ENCODE measurements at places on chromosomes 4 and X.

DNA sequence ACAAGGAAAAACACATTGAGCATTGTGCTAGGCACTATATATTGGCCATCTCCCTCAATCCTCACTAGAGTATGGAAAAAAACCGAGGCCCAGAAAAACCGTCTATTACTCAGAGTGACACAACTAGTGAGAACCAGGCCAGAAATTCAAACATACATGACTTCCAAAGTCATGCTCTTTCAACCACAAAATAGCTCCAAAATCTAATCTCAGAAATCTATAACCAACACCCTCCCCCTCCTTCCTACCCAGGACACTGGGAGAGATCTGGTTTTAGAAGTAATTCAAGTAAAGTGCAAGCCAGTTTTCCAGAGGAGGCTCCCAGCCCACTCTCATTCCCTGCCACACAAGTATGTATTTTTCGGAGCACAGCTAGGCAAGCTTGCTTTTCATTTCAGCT, 7.6 kb downstream of the HS3ST1 start:
- no peak for DNase-seq

GRCh38 chr4:26424153-26424552, 66.1 kb downstream of the CCKAR start:
- DNase-seq: no peak

DNA sequence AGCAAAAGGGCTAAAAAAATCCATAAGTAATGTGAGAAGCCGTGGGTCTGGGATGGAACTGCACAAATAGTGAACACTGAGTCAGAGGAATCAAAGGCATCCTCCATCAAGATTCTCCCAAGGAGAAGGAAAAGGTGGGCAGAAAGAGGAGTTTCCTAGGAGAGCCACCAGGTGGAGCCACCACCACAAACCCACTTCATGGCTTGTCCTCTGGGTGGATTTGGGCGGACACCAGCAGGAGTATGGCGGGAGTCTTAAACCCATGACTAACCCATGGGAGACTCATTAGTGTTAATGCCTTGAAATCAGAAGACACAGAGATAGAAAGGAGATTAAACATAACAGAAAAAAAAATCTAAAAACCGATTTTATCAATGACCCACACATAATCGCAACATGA, 147.7 kb downstream of the SH3KBP1 start:
- peak; percentile 60 for DNase-seq

DNA sequence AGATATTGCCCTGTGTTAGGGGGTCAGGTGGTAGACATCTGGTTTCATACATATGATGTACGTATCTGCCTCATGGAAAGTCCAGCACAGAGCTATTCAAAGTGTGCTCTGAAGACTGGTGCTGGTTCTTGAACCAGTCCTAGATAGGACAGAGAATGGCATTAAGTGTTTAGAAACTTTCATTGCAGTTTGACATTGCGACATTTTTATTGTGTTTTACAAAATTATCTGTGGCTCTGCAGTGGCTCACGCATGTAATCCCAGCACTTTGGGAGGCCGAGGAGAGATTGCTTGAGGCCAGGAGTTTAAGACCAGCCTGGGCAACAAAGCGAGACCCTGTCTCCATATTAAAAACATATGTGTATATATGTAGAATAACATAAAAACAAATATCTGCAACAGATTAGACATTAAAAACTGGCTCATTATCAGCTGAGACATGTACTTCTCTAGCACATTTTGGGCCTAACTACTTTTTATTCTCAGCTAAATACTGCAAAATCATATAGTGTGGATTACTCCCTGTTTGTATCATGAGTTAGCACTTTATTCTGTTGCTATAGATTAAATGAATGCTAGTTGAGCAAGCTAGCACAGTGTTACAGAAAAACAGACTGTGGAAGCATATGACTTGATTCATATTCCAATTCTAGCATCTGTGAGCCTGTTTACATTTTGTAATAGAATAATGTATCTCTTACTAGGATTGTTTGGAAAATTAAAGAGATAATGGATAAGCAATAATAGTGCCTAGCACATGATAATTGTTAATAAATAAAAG, 57.1 kb downstream of the USP9X start:
- DNase-seq: no peak

GRCh38 chrX:9627922-9628321, 137.7 kb downstream of the GPR143 start:
- DNase-seq: no peak

DNA sequence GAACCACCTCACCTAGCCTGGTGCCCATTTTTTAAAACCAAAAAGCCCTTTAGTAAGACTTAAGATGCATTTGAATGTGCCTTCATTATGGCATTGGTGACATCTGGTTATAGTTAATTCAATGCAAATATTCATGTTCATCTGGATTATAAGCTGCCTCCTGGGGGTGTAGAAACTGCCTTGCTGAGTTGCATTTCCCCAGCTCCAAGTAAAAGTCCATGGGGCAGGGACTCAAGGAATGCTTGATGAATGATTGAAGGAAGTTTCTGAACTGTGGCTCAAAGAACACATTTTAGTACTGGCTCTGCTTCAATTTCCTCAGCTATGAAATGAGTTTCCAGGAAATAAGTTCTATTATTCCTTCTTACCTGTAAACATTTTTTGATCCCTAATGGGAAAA, 18.5 kb upstream of the RBM47 start:
- DNase-seq: no peak

DNA sequence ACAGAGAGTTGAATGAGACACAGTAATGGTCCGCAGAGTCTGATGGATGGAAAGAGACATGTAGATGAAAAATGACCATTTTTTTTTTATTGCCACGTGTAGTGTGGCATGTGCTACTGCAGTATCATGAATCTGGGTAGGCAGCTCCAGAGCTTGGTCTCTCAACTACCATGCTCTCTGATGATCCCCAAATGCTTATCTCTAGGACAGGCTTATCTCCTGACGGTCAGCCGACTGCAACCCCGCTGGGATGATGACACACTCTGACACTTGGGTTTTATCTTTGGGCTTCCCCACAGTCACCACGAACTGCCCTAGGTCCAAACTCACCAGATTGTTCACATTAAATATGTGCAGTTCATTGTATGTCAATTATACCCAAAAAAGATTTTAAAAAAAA, 239.7 kb downstream of the QDPR start:
- DNase-seq: no peak

DNA sequence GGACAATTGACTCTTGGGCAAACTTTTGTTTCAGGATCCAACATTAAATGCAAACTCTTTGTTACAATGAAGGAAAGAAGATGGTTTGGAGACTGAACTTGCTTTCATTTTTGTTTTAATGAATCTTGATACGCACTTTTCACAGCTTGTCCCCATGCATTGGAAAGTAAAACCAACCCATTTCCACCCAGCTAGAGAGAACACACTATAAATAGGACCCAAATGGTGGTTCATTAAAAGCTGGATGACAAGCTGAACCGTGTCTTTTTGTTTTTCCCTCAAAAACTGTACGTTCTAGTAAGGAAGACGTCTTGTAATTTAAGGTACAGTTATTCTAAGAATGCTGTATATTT, 95.3 kb upstream of the EGFL6 start:
- DNase-seq: no peak

GRCh38 chr4:176277162-176277904, 8.3 kb upstream of the ASB5 start:
- peak; percentile 75 for DNase-seq

DNA sequence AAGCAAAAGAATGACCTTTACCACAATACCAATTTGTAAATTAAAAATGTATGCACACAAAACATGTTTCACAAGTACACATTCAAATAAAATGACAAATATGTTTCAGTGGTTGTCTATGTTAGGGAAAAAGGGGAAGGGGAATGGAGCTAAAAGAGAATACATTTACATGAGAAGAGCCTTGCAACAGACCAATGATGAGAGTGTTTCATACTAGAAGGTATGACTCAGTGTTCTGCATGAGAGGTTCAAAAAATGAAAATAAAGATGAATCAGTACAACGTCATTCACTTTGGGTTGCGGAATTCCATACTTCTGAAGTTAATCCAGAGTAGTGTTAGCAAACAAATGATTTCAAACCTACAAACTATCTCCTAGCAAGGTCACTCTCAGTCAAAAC, 51.7 kb downstream of the RPGR start:
- DNase-seq: peak; percentile 78

DNA sequence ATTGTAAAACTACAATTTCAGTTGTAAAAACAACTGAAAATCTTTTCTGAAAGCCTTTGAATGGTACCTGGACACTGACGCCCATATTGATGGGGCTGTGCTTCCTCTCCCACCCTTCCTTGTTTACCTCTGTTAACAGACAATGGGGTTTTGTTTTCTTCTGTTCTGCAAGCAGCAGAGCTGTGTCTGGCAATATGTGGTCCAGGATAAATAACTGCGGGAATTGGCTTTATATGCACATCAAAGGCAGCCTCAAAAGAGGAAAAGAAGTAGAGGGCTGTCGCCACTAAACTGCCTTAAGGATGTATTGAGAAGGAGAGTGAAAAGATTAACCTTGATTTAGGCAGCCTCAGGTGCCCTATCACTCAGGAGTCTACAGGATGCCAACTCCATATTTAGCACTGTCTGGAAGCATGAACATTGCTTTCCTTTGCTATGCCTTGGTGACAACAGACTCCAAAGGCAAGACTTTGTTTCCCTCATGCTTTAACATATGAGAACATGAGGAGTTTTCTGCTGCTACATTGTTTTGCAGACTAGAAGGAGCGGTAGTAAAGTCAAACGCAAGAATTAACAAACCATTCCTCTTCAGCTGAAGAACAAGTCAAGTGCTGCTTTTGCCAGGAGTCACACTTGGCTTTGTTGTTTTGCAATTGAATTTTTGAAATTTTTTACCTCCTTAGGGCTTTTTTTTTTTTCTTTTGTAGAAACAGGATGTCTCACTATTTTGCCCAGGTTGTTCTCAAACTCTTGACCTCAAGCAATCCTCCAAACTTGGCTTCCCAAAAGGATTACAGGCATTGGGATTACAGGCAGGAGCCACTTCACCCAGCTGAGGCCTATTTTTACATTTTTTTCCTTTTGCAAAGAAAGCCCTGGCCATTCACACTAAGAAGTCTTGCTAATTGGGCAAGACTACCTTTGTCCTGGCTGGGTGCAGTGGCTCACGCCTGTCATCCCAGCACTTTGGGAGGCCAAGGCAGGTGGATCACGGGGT, 3.0 kb downstream of the IL21 start:
- DNase-seq: no peak

DNA sequence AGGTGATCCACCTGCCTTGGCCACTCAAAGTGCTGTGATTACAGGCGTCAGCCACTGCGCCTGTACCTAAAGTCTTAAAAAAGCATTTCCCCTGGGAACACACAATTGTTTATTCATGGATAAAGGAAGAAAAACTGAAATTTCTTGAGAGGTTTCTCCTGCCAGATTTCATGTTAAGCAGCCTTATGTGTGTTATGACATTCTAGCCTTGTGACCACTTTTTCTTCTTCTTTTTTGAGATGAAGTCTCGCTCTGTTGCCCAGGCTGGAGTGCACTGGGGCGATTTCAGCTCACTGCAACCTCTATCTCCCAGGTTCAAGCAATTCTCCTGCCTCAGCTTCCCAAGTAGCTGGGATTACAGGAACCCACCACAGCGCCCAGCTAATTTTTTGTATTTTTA, 57.8 kb upstream of the PLAC8 start:
- DNase-seq: no peak

DNA sequence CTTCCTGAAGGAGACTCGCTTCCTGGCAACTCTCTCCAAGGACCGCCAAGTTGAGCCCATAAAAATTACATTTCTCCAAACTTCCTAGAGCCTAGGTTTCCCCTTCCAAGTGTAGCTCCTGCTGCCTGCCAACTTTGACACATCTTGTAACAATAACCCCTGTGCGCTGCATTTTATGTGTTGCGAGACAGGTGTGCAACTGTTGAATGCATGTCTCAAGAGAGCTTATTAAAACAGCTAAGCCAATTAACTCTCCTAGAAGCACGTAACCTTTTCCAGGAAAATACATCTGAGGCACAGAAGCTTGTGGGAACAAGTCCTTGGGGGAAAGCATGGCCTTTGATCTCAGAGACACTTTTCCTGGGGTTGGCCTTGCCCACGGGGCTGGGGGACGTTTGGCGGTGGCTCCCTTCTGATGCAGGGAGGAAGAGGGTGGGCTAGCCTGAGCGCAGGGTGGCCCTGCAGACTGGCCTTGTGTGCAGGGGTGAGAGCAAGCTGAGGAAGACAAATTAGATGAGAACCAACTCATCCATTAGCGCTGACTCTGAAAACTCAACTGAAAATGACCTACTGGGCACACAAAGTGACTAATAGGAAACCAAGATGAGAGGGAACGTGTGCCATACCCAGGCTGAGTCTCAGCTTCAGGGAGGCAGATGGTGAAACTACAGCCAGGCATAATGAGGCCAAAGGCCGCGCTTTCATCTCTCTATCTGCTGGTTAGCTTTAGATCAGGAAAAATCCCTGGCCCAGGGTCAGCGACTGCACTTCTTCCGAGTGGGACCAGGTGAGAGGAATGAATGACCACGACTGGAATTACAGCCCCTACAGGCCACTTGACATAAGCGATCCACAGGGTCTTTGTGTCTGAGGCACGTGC, 75.3 kb downstream of the ENPP6 start:
- DNase-seq: no peak

GRCh38 chr4:183429489-183429888, 14.9 kb upstream of the CDKN2AIP start:
- no peak for DNase-seq

- DNase-seq: peak; percentile 80
Measured at GRCh38 chr4:86592553-86593249, 1.4 kb upstream of the PTPN13 start.

DNA sequence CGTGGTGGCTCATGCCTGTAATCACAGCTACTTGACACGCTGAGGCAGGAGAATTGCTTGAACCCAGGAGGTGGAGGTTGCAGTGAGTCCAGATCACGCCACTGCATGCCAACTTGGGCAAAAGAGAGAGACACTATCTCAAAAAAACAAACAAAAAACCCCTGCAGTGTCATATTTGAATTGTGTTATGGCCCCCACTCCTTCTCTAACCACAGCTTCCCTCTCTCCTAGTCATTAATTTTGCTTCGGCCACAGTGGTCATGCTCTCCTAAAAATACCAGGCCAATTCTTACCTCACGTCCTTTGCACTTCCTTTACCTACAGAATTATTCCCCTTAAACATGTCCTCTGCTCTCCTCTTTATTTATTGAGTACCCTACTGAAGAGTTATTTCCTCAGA, 206.1 kb downstream of the PPP3CA start:
- no peak for DNase-seq

- DNase-seq: no peak
Measured at GRCh38 chr4:95107635-95108034, 349.9 kb downstream of the BMPR1B start.

DNA sequence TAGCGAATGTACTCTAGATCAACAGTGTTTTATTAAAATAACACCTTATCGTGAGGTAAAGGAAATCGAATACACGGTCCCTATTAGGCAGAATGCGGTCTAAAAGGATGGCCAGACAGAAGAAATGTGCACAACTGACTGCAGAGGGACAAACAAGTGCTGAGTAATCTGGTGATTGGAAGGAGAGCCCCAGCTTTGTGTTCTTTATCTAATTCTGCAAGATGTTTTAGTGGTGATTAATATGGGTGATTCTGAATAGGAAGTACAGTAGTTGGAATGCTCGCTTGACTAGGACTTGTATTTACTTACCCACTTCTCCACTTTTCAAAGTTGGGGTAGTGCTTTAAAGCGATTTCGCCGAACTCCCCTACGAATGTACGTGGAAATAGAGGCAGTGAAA, 1.2 kb downstream of the WDR44 start:
- peak; percentile 29 for DNase-seq

GRCh38 chr4:98473046-98473445, 185.4 kb downstream of the TSPAN5 start:
- no peak for DNase-seq
